Stomach (tissue), 19 donors: ENCODE measurements at places on chromosomes 7 and 10. TPM values are rescaled to one million over a fixed set of nuclear protein-coding genes. Genes with fewer than 3 reads are reported as not detected.

Gene SLC16A9
- 17.1 TPM for total RNA-seq

Gene MYH16
- not detected for total RNA-seq

Gene FGL2
- total RNA-seq: 31.7 TPM

Gene OPN4
- not detected for total RNA-seq

Gene OR13A1
- not detected for total RNA-seq

Gene OPN1SW
- not detected for total RNA-seq

Gene PHKG1
- 11.1 TPM for total RNA-seq

Gene C7orf33
- not detected for total RNA-seq

Gene CYP2C8
- not detected for total RNA-seq

DNA sequence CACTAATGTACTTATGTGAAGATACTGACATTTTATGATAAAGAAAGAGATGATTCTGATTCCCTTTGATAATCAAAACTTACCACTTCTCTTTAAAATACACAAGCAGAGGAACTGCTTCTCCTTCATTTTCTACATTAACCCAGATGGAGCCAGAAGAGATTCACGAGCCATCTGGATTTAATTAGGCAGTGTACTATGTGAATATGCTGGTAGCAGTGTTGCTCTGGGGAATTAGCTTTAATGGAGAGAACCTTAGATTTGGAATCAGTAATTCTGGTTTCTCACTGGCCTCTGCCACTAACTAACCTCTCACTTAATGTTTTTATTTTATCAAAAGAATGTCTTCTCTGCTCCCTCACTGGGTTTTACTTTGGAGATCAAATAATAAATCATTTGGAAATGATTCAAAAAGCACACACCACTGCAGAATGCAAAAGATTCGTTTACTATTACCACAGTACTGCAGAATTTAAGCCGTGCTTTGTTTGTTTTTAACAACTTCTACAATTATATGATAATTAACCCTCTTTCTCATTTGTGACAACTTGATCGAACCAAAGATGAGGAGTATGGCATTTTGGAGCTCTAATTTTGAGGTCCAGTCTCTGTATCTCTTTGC is 77.5 kb upstream of the PHYHIPL start:
- DNase-seq: peak; percentile 53

DNA sequence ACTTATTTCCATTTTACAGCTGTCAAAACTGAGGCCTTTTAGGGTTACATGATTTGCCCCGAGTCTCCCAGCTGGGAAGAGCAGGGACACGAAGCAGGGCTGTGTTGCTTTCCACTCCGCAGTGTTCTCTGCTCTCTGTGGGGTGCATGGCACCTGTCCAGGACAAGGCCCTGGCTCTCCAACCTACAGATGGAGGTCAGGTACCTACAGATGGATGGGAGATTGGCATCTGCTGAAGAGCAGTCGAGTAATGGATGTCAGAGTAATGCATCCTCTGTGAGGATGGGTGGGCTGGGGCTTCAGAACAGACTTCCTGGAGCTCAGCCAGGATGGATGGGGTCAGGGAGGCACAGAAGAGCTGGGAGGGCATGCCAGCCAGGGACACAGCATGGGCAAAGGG is 85.0 kb downstream of the EMX2 start:
- no peak for DNase-seq

GRCh38 chr7:820341-820740 is 11.9 kb upstream of the SUN1 start:
- no peak for DNase-seq

GRCh38 chr10:48549236-48549635 is 55.6 kb downstream of the ARHGAP22 start:
- no peak for DNase-seq

DNA sequence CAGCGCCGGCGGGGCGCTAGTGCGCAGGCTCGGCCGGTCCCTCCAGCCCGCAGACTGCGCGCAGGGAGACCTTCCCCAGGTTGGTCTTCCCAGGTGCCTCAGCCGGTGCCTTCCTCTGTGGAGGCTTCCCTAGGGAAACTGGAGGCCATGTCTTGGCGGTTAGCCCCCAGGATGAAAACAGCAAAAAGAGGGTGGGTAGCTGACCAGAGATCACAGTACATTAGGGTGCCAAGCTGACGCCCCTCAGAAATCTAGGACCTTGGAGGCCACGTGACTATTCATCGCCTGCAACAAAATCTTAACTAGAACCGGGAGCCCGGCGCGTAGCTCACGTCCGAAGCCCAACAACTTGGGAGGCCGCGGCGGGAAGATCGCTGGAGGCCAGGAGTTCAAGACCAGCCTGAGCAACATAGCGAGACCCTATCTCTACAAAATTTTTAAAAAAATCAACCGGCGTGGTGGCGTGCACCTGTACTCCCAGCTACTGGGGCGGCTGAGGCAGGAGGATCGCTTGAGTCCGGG is 327 bp upstream of the FIS1 start:
- DNase-seq: no peak

DNA sequence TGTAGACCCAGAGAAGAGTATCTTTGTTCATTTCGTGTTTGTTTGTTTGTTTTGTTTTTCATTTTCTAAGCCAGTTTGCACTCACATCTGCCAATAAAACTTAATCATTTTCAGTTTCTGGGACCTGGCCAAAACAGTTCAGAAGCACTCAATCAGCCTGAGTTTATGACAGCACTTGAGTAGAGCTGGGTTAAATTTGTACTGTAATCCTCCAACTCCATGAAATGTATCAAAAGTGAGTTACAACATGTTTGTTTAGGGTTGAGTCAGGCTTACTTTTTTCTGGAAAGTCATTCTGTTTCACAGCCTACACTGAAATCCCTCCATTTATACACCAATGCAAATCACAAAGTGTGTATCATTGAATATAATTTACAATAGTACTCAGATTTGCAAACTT is 91.9 kb downstream of the ZWINT start:
- no peak for DNase-seq

DNA sequence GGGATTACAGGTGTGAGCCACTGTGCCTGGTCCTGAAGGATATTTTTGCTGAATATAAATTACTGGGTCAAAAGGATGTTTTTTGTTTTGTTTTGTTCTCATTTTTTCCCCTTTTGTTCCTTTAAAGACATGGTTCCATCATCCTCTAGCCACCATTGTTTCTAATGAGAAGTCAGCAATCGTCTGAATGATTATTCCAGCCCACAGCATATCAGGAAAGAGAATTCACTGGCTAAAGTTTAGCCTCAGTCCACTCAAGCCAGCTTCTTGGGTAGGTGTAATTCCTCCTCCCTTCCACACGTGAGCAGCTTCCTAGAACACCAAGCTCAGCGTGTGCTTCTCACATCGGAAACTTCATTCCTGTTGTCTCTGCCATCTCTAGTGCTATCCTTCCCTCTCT is 112.8 kb upstream of the INSIG1 start:
- no peak for DNase-seq

DNA sequence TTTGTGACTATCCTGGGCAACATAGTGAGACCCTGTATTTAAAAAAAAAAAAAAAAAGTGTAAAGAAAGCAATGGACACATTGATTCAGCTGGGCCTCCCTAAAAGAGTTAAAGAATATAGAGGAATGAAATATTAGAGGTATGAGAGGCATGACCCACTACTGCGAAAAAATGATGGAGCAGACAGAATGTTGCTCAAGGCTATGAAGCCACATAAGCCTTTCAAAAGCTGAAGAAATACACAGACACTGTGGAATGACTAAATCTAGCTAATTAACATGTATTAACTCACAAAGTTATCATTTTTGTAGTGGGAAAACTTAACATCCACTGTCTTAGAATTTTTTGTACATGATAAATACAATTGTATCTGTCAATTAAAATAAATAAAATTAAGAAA is 107.3 kb downstream of the HGF start:
- no peak for DNase-seq

DNA sequence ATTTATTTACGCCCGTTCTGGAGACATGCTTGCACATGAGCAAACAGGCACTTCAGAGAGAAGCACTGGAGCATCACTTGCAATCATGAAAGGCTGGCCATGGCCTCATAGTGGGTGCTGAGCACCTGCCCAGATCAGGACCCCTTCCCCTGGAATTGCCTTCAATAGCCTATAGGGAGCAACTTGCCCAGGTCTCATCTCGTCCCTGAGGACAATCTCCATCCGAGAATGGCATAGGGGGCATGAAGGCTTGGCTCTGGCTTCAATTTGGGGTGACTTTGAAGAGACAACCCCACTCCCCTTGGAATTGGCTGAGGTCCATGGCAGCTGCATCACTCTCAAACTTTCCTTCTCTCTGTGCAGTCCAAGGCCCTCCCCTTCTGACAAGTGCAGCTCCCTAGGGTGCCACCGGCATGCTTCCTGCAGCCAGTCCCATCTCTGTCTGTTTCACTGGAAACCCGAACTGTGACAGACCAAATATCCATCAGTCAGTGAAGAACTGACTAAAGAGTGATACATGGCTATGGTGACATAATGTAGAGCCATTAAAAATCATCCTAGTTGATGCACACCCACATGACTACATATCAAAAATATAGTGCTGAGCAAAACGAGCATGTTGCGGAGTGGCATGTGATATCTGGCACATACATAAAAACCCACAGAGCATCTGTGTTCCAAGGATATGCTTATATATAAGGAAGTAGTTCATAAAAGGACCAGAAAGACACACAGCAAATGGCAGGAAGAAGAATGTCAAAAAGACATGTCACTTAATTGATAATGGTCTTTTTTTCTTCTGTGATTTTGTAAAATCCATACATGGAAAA is 12.4 kb downstream of the GDF2 start:
- DNase-seq: no peak

GRCh38 chr7:111633878-111634277 is 71.6 kb upstream of the IMMP2L start:
- DNase-seq: no peak

GRCh38 chr7:17144322-17144721 is 154.1 kb upstream of the AHR start:
- DNase-seq: no peak

GRCh38 chr10:3407208-3407607 is 234.6 kb upstream of the PITRM1 start:
- no peak for DNase-seq
